RWPE1 (cell line): ENCODE measurements at places on chromosomes 5 and 9.

- no peak for DNase-seq
Measured at GRCh38 chr5:180399401-180400215, 46.5 kb upstream of the GFPT2 start.

GRCh38 chr5:59579101-59579823, 314.3 kb downstream of the PDE4D start:
- DNase-seq: no peak

GRCh38 chr9:38370176-38370575, 22.3 kb upstream of the ALDH1B1 start:
- no peak for DNase-seq

DNA sequence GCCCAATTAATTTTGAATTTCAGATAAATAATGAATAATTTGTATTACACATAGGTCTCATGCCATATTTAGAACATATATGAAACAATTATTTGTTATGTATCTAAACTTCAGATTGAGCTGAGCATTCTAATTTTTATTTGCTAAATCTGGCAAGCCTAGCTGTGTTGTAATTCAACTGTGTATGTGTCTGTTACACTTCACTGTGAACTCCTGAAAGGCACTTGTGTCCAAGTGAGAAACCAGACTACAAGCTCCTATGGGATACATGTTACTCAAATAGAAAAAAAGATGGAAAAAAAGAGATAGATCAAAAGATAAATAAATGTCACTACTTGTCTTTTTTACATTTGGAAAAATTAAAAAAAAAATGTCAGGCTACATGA, 56.5 kb upstream of the ANKRD55 start:
- no peak for DNase-seq

DNA sequence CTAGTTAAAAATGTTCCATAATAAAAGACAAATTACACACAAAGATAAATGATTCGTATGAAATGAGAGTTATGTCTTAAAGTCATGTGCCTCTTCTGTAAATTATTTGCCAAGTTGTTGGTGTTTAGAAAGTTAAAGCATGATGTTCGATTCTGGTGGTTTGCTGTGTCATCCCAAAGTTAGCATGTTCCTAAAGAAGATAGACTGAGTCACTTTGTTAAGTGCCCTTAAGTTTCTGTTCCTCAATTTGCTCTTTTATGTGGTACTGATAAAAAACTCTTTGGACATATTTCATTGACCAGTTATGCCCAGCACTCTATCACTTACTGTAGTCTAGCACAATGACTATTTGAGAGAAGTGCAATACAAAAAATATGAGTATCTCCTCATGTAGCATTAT, 366.9 kb upstream of the ZNF608 start:
- DNase-seq: no peak

DNA sequence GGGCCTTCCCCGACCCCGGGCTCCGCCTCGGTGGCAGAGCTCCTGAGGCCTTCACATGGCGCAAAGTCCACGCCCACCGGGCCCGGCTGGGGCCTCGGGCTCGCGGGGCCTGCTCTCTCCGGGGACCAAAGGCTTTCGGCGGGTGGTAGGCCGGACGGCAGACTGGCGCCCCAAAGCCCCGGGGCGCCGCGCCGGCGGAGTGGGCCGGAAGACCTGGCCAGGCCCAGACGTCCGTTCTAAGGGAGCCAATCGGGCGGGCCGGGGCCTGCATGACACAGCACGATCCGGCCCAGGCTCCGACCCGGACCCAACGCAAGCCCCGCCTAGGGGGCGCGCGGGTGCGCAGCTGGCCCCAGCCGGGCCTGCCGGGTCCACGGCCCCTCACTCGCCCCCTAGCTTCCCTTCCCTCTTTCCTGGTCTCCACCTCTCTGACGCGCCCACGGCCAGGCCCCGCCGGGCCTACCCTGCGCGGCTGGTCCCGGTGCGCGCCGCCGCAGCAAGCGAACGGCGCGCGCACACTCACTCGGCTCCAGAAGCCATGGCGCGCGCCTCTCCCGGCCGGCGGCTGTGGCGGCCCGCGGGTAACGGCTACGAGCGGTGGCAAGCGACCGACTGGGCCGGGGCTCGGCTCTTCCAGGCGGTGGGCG, 488 bp downstream of the VCP start:
- peak; percentile 92 for DNase-seq

DNA sequence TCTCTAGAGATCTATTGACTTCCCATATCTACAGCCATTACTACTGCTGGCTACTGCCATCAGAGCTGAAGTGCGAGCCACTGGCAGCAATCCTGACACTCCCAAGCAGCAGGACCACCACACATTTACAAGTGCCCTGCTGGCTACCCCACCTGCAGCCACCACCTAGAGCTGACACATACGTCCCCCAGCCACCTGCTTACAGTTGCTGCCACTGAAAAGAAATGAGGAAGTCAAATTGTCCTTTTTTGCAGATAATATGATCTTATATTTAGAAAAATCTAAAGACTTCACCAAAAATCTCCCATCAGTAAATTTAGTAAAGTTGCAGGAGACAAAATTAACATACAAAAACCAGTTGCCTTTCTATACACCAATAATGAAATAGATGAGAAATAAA, 48.4 kb downstream of the ZNF484 start:
- DNase-seq: no peak

DNA sequence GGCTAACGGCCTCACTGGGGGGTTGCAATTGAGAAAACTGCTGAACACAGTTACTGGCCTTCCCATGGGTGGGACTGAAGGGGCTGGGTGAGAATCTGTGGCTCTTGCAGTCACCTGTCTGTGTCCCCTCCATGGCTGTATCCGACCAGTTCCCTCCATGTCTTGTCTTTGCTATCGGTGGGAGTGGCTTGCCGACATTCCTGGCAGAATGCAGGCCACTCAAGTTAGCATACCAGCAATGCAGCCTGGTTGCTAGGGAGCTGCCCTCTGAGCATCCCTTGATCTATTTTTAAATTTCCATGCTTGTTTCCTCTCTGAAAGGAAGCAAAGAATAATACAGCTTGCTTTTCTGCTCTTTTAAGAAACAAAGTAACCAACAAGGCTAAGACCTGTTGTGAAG, 1509.7 kb upstream of the WWC1 start:
- DNase-seq: no peak

DNA sequence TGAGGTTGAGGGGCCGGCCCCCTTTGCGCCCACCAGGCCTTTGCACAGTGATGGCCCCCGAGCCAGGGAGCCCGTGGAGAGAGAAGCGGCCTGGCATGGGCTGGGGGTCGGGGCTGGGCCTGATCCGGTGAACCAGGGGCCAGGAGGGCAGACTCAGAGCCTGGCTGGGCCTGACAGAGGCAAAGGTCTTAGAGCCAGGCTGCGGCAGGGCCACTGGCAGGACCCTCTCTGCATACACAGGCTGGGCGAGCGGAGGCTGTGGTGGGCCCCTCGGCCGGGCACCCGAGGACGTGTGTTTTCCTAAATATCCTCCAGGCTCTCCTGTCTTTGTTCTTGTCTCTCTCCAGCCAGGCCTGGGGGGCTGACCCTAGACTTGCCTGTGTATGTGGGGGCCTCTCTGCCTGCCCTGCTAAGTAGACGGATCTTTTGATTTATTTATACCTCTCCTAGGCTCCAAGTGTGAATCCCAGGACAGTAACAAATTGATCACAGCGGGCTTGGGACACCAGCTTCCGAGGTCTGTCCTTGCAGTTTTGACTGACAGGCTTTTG, 933 bp downstream of the NEK6 start:
- no peak for DNase-seq

GRCh38 chr5:113760486-113760885, 247.0 kb downstream of the YTHDC2 start:
- peak; percentile 20 for DNase-seq
